ENCODE measurements at places on chromosomes 1 and 21.

GRCh38 chr1:202852163-202852904 is 36.6 kb downstream of the RABIF start:
- DNase-seq = peak; percentile 76

DNA sequence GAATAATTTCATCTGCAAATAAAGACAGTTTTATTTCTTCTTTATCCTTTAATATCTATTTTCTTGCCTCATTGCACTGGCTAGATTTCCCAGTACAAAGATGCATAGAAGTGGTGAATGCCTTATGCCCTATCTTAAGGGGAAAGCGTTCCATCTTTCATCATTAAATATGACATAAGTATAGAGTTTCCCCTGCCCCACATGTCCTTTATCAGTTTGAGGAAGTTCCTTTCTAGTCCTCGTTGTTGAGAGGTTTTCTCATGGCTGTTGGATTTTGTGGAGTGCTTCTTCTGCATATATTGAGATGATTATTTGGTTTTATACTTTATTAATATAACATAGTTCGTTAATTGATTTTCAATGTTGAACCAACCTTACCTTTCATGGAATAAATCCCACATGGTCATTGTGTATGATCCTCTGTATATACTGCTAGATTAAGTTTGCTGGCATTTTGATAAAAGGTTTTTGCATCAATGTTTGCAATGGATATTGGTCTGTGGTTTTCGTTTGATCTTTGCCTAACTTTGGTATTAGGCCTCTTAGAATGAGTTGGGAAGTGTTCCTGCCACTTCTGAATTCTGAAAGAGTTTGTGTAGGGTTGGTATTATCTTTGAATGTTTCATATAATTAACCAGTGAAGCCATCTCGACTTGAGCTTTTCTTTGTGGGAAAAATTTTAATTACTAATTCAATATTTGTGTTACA is 15.6 kb downstream of the PRKACB start:
- DNase-seq = no peak

- DNase-seq = no peak
These were observed 28.0 kb upstream of the UCK2 start for GRCh38 chr1:165799387-165799786.

- DNase-seq = peak; percentile 90
These were observed at the start of gene COX20 for GRCh38 chr1:244835276-244836134. Gene COX20 (plus strand): TSS chr1:244835658. CDS start chr1:244835715, 57 bp downstream.

DNA sequence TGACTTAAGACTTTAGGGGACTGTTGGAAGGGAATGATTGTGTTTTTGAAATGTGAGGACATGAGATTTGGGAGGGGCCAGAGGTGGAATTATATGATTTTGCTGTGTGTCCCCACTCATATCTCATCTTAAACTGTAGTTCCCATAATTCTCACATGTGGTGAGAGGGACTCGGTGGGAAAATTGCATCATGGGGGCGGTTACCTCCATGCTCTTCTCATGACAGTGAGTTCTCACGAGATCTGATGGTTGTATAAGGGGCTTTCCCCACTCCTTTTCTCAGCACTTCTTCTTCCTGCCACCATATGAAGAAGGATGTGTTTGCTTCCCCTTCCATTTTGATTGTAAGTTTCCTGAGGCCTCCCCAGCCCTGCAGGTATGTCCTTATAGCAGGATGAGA is 35.0 kb upstream of the SCAF4 start:
- DNase-seq = no peak
